Activated CD4-positive, alpha-beta memory T cell treated with anti-CD3 and anti-CD28 coated beads for 36 hours (primary cell): ENCODE measurements at places on chromosomes 5 and 9.

DNA sequence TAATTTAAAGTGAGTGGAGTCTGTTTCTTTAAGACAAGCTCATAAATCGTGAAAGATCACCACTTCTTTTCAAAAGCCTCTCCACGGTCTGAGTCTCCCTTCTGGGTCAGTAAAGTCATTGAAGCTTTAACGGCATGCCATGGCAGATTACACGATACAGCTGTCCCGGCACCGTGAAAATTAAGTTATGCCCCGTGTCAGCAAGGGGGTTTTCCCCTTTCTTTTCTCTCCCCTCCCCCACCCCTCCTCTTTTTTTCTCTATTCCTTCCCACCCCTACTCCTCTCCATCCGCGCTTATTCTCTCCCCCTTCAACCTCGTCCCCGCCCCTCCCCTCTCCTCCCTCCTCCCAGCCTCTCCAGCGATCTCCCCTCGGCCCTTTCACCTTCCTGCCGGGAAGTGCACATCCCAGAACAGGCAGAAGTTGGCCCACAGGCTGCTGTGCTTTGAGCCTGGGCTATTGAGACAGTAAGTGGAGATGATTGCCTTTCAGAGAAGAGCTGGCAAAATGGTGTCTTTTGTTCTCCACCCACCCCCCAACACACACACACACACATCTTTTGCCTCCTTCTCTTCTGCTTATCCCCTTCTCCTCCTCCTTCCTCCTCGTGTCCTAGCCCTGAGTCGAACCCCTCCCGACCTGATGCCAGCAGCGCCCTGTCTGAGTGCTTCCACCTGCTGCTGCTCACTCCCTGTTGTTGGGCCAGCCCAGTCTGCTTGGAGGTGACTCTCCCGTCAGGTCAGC, 44.1 kb downstream of the GAS1 start:
- no peak for DNase-seq

- no peak for DNase-seq
Observed at GRCh38 chr9:131704141-131704983, 35.5 kb downstream of the RAPGEF1 start.

DNA sequence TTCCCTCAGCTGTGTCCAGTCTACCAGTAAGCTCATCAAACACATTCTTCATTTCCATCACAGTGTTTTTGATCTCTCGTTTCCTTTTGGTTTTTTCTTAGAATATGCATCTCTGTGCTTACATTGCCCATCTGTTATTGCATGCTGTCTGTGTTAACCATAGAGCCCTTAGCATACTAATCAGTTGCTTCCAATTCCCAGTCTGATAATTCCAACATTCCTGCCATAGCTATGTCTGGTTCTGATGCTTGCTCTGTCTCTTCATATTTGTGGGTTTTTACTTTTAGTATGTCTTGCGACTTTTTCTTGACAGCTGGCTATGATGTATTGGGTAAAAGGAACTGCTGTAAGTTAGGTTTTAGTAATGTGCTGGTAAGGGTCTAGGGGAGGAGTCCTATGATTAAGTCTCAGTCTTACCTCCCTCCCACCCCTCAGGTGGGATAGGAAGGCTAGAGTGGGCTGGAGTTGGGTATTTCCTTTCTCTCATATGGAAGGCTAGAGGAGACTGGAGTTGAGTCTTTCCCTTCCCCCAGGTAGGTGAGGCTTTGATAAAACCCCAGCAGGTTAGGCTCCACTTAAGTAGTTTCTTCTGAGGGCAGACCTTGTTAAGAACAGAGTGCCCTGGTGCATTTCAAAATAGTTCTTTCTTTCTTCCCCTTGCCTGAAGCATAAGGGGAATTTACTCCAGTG, 99.1 kb upstream of the RASGRF2 start:
- DNase-seq, result no peak

GRCh38 chr9:98370300-98370975, 115.0 kb upstream of the TBC1D2 start:
- DNase-seq, result no peak

- DNase-seq, result no peak
Observed at GRCh38 chr5:121319292-121319691, 532.4 kb upstream of the FTMT start.

DNA sequence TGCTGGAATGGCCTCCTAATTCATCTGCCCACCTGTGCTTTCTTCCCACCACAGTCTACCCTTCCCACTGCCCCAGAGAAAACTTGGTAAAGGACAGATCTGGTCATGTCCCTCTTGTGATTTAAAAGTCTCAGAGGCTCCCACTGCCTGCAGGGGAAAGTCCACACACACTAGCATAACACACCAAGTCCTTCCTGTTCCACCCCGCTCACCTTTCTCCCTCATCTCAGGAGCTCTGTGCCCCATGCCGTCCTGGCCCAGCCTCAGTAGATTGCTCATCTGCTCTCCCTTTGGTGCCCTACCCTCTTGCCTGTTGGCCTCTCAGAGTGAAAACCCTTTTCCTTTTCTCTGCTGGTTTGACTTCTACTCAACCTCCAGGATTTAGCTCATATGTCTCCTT, 111.4 kb upstream of the MAP3K1 start:
- DNase-seq, result no peak

- DNase-seq, result no peak
Observed at GRCh38 chr5:73358366-73358765, 90.2 kb downstream of the FOXD1 start.

DNA sequence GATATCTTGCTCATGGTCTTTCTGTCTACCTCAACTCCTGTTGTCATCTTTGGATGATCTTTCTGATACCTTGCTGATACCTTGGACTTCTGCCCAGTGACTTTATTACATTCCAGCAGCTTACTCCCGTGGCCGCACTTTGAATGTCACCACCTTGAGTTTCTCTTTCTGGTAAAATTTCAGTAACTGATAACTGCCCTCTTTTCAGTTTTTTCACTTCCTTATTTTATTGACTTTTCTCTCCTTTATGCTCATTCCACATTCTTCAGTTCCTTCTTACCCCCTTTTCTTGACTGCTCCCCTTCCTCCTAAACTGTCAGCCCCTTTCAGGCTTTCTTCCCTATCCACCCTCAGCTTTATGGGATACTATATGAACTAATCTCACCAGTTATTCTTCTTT, 7.0 kb upstream of the FBXO4 start:
- no peak for DNase-seq

DNA sequence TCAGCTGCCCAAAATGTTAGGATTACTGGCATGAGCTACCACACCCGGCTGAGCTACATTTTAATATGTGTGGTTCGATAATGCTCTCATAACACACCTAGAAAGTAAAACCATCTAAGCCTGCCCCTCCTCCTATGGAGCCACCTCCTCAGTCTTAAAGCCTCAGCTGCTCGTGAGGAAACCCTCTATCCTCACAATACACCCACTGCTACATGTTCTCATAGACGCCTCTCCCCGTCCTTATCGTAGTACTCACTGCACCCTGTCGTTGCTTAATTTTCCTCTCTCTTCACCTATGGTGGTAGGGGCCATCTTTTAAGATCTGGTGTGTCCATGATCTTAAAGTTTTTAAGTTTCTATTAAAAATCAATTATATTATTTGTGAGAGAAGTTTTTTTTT, 72.9 kb downstream of the RCL1 start:
- DNase-seq, result peak; percentile 45

DNA sequence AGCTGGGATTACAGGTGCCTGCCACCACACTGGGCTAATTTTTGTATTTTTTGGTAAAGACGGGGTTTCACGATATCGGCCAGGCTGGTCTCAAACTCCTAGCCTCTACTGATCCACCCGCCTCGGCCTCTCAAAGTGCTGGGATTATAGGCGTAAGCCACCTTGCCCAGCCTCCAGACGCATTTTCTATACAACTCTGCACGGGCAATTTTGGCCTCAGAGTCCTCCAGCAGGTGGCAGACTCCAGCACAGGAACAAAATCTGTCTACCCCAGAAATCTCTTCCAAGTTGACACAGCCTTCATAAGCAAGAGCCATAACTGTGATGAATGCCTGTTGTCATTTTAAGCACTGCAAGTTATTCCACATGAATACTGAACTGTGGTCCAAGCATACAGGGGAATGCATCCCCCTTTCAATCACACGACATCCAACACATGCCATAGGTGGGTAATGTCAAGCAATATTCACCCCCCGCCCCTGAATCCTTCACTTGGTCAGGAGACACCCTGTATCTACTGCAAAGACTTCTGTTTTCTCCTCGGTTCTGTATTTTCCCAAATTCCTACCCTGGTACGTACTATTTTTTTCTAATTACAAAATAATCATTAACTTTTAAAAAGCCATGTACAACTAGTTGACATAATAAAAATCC, 50.8 kb downstream of the ALDH7A1 start:
- peak; percentile 56 for DNase-seq

GRCh38 chr9:134642385-134643181, 980 bp downstream of the COL5A1 start:
- DNase-seq, result no peak

DNA sequence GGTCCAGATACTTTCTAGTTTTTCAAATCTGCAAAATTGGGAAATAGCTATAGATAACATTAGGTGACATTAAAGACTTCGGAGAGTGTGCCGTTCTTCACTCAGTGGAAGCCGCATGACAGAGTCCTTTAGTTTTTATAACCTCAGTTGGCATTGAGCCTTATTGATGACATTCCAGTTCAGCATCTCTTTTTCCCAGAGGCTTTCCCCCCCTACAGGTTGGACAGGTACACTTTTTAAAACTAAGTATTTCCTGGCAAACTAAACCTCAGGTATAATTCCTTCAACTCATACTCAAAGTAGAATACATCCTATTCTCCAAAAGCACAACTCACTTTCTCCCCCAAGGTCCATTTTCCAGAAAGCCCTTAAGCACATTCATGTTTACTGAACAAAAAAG, 58.7 kb downstream of the SLC46A2 start:
- no peak for DNase-seq

- no peak for DNase-seq
Observed at GRCh38 chr9:5696884-5697283, 68.0 kb downstream of the RIC1 start.

DNA sequence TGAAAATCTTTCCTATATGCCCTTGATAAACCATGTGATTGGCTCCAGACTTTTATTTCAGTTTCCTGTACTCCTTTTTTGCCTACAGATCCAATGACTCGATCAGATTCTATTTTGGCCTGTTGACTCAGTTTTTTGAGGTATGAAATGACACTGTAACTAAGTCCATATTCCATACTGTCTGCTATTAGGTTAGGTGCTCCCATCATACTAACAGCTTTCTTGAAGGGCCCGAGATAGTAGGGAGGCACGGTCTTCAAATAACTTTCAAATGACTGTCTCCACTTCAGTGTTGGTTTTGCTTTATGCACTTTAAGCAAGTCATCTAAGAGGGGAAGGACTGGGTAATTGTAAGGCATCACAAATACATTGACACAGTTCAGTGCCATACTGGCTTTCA, 295.4 kb upstream of the DAB2 start:
- no peak for DNase-seq

GRCh38 chr9:90641884-90642487, 638 bp downstream of the DIRAS2 start:
- no peak for DNase-seq

DNA sequence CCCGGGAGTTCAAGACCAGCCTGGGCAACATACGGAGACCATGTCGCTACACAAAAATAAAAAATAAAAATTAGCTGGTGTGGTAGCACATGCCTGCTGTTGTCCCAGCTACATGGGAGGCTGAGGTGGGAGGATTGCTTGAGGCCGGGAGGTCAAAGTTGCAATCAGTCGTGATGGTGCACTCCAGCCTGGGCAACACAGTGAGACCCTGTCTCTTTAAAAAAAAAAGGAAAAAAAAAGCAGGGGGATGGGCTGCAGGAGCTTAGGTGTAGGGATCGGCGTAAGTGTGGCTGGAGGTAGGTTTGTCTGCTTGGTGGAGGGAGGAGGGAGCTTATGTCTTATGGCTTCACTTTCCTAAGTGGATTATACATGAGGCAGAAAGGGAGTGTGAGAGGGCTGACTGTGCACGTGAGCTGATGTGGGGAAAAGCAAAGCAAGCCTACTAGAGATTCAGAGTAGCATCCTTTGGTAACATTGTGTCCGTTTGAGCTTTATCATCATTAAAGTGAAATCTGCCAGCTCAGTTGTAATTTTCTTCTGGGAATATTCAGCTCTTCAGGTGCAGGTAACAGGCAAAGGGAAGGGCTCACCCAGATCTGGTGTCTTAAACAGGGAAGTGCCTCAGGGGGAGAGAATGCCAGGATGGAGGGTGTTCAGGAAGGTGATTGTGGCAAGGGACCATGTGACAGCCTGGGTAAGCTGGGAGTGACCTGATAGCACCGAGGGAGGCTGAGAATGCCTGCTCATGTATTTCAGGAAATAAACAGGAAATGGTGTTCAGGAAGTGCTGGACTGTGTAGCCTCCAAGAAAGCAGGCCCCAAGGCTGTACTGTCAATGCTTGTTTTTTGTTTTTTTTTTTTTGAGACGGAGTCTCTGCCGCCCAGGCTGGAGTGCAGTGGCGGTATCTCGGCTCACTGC, 17.6 kb upstream of the SETX start:
- DNase-seq, result no peak

GRCh38 chr5:98768160-98768959, 5.1 kb upstream of the RGMB start:
- peak; percentile 52 for DNase-seq

- peak; percentile 61 for DNase-seq
Observed at GRCh38 chr5:95822542-95823181, at the start of gene GLRX. Gene GLRX, minus strand, starts transcription at chr5:95822726. Its CDS starts 64 bp downstream, at chr5:95822662.

- DNase-seq, result no peak
Observed at GRCh38 chr9:133826289-133827085, 88.3 kb upstream of the SARDH start.

DNA sequence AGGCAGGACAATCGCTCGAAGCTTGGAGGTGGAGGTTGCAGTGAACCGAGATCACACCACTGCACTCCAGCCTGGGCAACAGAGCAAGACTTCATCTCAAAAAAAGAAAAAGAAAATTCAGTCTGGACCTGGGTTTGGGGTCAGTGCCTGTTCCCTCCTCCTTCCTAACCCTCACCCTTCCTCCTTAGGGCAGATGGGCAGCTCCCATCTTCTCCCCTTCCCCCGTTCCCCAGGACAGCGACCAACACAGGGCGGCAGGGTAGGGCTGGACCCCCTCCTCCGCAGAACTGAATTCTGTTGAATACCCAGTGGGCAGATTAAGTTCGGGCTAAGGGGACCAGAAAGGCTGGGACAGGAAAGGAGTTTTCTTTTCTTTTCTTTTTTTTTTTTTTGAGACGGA, 1.5 kb upstream of the RMND5B start:
- DNase-seq, result no peak

GRCh38 chr5:148388696-148389095, 4.9 kb downstream of the FBXO38 start:
- no peak for DNase-seq

DNA sequence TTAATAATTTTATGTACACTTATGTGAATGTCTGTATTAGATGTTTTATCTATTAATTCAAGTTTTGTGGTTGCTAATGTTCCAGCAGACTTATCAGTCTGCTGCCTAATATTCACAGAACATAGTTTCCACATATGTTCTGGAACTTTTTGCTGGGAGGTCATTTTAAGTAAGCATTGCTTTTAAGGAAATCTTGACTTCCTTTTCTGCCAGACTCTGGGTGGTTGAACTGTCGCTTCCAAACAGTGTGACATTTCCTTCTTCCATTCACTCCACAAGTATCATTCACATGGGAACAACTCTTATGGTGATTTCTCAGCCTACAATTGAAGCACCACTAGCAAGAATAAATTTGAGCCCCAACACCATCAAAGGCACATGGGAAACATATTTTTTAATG, 82.9 kb downstream of the PLCXD3 start:
- no peak for DNase-seq
